WERI-Rb-1 (cell line): ENCODE measurements at places on chromosomes 3 and 15.

DNA sequence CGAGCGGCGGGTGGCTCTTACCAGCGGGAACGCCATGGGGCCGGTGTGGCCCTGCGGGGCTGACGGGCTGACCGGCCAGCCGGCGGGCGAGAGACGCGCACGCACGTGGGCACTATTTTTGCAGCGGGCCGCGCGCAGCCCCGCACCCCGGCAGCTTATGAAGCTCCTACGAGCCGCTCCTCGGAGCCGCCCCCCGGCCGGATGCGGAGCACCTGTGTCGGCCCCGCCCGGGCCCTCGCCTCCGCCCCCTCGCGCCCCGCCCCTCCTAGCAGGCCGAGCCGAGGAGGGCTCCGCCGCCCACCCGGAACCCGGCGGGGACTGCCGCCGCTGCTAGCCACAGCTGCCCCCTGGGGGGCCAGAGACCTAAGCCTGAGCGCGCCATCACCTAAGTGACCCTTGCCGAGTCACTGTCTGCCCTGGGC is 683 bp upstream of the CPEB1 start:
- DNase-seq, result peak; percentile 60

- no peak for DNase-seq
These were observed 445.1 kb upstream of the RBMS3 start for GRCh38 chr3:28835751-28836150.

- DNase-seq, result no peak
These were observed 47.2 kb upstream of the PARL start for GRCh38 chr3:183931881-183932280.

GRCh38 chr3:196218155-196218712 is 1.9 kb downstream of the SLC51A start:
- DNase-seq, result no peak

DNA sequence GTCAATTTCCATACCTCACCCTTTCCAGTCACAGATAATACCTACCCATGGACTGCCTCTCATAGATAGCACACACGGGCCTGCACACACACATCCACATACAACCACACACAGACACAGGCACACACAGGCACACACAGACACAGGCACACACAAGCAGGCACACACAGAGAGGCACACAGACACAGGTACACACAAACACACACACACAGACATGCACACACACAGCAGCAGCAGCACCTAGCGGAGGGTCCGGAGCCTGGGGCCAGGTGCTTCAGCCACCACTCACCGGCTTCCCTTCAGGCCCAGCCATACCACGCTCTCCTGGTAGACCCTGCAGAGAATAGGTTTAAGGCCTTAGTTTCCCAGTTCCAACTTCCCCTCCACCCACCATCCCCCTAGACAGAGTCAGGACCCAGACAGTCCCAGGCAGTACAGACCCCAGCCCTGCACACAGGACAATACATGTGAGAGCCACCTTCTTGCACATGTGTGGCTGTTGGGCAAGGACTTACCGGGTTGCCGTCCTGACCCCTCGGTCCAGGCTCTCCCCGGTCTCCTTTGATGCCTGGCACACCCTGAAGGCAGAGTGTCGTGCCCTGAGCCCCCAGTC is 10.5 kb upstream of the UCN2 start:
- DNase-seq, result no peak

- no peak for DNase-seq
These were observed 3.1 kb upstream of the CAMKV start for GRCh38 chr3:49872801-49873281.
